HS-5 (cell line): ENCODE measurements at places on chromosomes 2 and 18.
A peak's percentile ranks its signal among the peaks of the same experiment; 100 is the strongest.

DNA sequence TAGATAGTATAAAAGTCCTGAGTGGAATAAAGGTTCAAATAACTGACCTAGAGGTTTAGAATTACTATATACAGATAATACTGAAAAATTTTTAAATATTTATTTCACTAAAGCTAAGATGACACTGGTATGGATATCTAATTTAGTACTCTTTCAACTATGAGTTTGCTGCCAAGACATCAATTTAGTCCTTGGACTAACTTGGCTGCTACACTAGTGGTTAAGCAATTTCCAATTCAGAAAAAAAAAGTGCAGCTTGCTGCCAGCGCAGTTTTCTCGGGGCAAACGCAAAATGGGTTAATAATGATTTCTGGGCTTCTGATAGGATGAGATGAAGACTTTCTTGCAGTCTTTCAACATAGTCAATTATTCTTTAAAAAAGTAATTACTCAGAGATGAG lies 10.8 kb downstream of the BUB1 start:
- no peak for DNase-seq

GRCh38 chr2:224369028-224369632 lies 32.8 kb downstream of the FAM124B start:
- DNase-seq: peak; percentile 14

GRCh38 chr2:189516546-189516945 lies 64.0 kb downstream of the SLC40A1 start:
- DNase-seq: no peak

DNA sequence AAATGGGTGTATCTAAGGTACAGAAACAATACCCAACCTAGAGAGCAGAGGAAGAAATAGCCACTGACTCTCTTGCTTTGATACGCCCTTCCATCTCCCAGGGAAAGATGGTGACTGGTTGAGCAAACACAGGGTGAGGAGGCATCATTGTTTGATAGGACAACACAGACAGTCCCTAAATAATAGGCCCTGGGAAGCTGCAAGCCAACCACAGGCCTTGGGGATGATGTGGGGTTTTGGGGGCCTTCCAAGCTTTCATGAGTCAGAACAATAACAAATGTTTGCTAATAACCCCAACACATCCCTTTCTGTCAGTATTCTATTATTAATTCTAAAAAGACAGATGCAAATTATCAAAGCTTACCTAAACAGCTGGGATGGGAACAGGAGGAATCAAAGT lies 9.8 kb downstream of the LGALSL start:
- DNase-seq: peak; percentile 37
